ENCODE measurements at places on chromosomes 13 and 19. TPM values are rescaled to one million over a fixed set of nuclear protein-coding genes. Genes with fewer than 3 reads are reported as not detected.

DNA sequence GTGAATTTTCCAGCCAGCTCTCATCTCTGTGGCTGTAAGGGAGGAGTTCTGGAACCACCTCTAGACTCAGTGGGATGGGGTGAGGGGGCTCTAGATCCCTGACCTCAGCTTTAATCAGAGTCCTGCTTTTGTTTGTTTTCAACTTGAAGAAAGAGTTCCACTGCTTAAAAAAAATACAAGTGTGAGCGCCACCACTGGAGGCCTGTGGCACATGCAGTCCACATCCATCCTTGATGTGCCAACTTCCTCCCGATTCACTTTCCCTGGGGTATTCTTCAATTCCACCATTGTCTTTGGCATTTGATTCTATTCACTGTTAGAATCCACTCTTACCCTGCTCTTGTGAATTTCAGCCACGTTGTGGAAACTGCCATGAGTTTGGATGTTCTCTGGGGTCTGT, 62.4 kb upstream of the GJB6 start:
- DNase-seq: no peak

- peak; percentile 55 for DNase-seq
These were observed 10.3 kb upstream of the ZNF83 start for GRCh38 chr19:52648336-52649016.

GRCh38 chr19:6064336-6065073, 45.8 kb downstream of the RFX2 start:
- peak; percentile 59 for DNase-seq

- DNase-seq: no peak
These were observed 6.9 kb downstream of the GNA11 start for GRCh38 chr19:3100747-3101730.

Gene NLRP11
- total RNA-seq: not detected

DNA sequence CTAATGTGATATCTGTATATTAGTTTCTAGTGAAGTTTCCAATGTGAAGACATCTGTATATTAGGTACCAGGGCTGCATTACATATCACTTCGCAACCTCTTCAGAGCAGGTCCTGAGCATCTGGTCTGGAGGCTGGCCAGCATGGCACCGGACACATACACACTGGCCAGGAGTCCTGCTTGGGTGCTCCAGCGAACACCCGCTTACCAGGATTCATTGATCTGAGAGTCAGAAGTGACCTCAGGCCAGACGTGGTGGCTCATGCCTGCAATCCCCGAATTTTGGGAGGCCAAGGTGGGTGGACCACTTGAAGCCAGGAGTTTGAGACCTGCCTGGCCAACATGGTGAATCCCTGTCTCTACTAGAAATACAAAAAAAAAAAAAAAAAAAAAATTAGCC, 93.0 kb upstream of the IRS2 start:
- no peak for DNase-seq

- no peak for DNase-seq
These were observed 36.7 kb downstream of the FAM124A start for GRCh38 chr13:51258612-51259548.

Gene FUT6
- not detected for total RNA-seq

DNA sequence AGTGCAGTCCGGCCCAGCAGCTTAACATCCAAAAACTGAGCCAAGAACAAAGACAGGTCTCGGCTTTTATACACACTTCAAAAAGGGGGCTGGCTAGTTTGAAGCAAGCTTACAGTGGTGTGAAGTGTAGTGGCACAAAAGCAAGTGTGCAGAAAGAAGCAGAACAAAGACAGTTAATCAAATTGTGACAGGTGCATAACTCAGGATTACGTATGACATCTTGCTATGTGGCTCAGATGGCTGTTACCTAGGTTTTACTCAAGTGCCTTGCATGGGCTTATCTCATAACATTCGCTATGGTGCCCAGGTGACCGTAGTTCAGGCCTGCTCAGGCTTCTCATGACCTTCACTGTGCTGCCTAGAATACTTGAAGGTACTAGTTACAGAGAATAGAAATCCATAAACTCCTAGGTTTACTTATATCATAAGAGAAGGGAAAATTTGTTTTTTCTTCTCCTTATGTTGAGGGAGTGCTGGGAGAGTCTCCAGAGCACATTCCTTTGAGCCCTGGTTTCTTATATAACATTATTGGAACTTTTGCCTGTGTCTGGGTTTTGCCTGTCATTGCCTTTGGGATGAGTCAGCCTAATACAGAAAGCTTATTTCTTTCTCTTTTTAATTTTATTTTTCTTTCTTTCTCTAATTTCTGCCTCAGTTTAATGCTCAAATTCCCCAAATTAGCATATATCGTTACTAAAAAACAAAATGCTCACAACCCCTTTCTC, 1629.1 kb upstream of the PCDH20 start:
- DNase-seq: no peak

DNA sequence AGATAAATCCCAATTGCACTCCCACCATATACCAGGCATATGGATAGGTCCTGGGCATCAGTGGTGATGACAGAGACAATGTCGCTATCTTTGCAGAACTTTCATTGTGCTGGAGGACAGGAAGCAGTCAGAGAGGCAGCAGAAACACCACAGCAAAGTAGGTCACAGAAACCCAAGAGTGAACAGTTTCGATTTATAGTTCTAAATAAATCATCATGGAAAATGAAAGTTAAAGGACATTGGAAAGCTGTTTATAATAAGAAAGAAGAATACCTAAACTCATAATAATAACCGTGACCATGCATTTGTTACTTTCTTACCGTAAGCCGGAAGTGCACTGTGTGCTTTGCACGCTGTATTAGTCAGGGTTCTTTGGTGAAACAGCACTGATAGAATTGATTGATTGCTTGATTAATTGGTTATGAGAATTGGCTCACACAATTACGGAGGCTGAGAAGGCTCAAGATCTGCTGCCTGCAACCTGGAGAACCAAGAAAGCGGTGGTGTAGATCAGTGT, 38.9 kb downstream of the ALOX5AP start:
- DNase-seq: no peak
